ENCODE measurements at places on chromosomes 3 and 15.

DNA sequence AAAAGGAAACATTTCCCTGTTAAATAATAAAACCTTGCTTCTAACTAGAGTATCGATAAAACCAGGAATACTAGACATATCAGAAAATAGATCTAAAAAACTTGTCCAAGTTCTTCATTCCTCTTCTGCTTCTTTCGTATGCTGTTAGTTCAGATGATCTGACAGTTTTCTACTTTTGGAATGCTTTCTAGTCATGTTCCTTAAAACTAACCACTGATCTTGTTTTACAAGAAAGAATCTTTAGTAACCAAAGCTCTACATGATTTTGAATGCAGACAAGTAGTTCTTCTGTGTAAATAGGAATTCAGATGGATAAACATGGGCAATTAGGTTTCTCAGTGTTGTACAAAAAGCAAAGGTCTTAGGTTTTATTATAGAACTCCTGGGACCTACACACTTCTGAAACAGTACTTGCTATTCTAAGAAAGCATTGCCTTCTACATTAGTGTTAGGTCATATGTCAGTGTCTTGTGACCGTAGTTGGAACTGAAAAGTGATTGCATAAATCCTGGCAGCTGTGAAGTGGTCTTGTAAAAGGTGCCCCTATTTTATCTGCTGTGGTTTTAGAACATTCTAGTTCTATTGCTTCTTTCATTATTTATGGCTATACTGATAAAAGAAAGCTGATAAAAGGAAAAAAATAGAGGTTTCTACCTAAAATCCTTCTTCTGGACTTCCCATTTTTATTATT is 40.7 kb downstream of the SNRK start:
- DNase-seq: no peak

DNA sequence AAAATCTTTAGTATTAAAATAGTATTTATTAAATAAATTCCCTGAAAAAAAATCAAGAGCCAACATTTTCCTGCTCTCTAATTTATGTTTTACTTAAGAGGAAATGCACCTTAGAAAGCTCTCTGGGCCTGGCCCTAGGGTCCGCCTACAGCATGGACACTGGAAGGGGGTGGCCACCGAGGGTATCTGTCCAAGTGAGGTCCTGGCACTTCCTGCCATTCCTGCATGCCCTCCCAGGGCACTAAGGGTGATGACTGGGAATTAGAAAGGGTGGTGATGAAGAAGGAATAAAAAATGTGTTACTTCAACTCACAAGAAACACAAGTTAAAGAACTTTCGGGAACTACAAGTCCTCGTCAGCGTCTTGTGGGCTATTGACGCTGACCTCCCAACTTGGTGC is 92.8 kb downstream of the MAGI1 start:
- DNase-seq: no peak

- DNase-seq: no peak
Measured at GRCh38 chr3:40079847-40080240, 229.7 kb upstream of the EIF1B start.

DNA sequence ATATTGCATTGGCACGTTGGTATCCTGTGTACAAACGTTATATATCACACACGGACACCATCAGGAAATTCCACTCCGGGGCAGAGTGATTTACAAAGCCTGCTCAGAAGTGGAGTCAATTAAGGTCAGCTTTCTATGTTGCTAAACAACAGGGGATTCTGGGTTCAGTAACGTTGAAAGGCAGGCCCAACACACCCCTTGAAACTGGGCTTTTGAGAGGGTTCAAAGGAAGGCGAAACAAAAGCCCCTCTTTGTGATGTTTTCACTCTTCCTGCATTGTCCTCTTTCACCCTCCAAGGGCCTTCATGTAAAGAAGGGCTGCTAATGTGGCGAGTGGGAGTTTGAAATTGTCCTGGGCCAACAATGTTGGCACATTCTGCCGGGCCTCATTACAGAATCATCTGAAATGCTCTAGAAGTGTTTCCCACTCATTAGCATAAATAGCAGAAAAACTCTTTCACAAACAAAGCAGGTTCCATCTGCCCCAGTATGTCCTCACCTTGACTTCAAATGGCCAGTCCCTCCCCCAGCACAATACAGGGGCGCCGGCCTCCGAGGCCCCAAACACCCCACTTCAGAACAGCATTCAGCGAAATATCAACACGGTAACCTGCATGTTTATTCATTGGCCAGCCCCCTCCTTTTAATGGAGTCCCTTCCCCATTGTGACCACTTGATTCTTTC is 76.4 kb downstream of the HES1 start:
- DNase-seq: no peak

DNA sequence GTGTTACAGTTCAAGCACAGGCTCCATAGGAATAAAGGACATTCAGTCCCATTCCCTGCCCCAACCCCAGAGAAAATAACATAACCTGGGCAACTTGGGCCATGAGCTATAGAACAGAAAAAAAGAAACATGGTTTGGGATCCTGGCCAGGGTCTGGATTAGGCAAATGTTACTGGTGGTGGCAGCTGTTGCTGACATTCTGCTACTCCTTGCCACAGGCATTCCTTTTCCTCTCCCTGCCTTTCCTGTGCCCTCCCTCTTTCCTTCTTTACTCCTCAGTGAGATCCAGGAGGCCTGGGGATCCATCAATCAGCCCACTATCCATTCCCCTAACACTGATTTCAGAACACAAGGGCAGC is 129.1 kb downstream of the NTRK3 start:
- DNase-seq: no peak

DNA sequence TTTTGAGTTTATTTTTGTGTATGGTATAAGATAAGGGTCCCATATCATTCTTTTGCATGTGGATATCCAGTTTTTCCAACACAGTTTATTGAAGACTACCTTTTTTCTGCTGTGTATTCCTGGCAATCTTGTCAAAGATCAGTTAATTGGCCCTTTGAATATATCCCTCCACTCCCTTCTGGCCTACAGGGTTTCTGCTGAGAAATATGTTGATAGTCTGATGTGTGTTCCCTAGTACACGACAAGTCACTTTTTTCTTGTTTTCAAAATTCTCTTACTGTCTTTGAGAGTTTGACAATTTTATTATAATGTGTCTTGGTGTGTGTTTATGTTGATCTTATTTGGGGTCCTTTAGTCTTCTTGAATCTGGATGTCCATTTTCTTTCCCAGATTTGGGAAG is 129.2 kb downstream of the ISL2 start:
- DNase-seq: no peak

DNA sequence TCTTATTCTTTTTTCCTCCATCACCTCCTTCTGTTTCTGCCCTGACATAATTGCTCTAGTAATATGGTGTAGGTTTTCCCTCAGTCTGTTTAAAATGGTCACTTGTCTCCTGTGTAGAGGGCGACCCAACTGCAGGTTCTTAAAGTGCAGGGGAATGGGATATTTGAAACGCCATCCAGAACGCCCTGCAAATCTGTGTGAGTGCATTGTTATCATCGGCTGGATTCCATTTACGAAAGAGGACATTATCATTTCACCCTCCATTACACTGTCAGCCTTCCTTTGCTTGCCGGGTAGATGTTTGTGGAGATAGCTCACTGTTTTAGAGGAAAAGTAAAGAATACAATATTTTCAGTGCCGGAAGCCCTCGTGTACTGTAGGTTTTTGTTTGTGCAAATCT is 354.0 kb downstream of the LRTM1 start:
- DNase-seq: no peak

DNA sequence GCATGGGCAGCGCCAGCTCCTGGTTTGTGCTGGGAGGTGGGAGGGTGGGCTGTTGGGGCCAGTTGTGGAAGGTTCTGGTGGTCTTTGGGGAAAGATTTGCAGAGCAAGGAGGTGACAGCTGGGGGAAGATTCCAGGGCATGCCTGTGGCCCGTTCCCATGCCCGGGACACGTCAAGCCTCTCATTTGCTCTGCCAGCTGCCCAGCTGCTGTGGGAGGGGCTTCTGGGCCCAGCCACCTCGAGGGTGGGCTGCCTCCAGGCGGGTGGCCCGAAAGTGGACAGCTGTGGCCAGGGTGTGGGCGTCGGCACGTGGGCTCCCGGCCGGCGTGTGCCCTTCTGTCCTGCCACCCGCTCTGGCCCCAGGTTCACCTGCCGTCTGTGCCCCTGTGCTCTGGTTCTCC is 17.2 kb downstream of the PLXNA1 start:
- no peak for DNase-seq

- no peak for DNase-seq
Measured at GRCh38 chr15:75237316-75237982, 20.7 kb upstream of the GOLGA6C start.

DNA sequence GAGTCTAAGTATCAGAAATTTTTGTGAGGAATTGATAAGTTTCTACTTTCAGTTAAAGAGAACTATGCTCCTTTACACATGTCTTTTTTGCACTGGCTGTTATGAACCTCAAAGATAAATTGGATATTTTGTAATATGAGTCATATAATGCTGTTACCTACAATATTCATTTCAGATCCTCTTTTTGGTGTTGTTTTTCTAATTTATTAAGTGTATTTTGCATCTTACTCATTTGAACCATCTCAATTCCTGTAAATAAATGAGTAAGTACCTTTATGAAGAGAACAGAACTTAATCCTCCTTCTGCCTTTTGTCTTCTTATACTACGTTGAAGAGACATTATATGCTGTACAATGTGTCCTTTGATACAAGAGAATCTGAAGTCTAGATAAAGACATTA is 74.4 kb downstream of the ZIC1 start:
- DNase-seq: no peak

- DNase-seq: no peak
Measured at GRCh38 chr3:135784557-135784956, 181.0 kb upstream of the PPP2R3A start.

DNA sequence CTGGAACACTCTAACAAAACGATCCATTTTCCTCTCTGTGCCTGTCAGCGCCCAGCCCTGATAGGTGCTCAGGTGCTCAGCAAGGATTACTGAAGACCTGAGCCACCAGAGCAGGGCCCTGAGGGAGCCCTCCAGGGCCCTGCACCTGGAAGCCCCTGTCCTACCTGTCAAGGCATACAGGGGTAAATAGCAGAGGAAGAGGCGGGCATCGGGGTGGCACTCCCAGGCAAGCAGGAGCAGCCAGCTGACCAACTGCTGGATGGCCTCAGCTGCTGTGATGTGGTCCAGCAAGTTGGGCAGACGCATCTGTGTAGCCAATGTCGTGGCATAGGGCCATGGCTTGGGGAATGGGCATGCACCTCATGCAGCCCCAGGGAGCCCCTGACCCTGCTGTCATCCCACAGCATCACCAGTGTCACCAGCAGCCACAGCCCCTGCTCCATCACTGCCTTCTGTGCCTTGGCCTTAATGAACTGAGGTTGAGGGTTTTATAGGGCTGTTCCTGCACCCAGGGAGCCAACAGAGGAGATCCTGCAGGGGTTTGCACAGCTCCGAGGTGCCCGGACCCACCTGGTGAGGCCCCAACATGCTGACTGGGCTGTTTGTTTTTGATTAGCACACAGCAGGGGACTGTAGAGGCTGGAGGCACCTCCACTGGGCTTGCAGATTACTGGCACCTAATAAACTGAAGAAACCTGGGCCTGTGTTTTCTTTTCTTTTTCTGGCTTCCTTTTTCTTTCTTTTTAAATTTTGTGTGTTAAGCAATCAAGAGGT is 7.9 kb upstream of the WDR6 start:
- no peak for DNase-seq

- no peak for DNase-seq
Measured at GRCh38 chr3:105398437-105398836, 31.7 kb downstream of the ALCAM start.

- DNase-seq: no peak
Measured at GRCh38 chr15:62109437-62109836, 42.7 kb downstream of the C2CD4A start.

DNA sequence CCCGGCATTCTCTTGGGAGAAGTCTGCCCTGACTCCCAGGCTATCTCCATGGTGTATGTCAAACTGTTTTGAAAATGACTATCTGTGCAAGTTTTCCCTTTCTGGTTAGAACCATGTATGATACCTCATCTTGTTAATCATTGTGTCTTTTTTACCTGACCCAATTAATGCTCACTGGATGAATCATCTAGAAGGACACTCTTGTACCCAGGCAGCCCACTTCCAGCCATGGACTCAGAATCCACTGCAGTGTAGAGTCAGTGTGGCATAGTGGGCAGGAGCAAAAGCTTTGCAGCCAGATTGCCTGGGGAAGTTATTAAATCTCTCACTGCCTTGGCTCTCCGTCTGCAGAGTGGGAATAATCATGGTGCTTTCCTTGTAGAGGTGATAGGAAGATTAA is 1.2 kb downstream of the FAM3D start:
- DNase-seq: no peak

- DNase-seq: no peak
Measured at GRCh38 chr3:14605067-14605466, 46.5 kb upstream of the CCDC174 start.

GRCh38 chr15:58438956-58439355 is 7.2 kb downstream of the LIPC start:
- DNase-seq: no peak

DNA sequence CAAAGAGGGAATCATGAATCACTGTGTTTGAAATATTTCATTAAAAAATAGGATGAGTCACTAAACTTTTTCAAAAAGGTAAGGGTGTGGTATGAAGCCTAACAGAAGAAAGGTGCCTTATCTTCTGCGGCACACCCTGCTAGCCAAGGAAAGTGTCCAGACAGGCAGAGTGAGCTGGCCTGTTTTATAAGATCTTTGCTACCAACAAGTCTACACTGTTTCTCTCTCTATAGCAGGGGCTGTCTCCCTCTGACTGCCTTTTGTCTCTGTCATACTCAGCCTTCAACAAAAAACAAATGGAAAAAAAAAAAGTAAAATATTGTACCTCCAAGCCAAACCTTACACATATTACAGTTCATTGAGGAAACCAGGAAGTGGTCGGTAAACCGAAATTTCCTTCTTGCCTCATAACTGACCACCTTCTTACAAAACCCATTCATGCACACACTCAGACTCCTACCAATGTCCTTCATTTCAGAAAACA is 9.1 kb downstream of the ZDHHC3 start:
- DNase-seq: no peak

DNA sequence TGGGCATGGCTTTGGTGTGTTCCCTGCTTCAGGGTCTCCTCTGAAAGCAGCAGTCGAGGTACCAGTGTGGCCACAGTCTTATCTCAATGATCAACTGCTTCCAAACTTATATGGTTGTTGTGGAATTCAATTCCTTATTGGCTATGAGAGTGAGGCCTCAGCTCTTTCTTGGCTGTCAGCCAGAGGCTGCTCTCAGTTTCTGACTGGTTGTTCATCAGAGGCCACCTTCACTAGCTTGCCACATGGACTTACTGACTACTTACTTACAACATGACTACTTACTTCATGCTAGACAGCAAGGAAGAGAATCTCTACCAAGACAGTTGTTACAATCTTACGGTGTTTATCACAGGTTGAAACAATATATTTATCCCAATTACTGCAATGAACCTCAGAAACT is 789.2 kb downstream of the DIPK2A start:
- no peak for DNase-seq

DNA sequence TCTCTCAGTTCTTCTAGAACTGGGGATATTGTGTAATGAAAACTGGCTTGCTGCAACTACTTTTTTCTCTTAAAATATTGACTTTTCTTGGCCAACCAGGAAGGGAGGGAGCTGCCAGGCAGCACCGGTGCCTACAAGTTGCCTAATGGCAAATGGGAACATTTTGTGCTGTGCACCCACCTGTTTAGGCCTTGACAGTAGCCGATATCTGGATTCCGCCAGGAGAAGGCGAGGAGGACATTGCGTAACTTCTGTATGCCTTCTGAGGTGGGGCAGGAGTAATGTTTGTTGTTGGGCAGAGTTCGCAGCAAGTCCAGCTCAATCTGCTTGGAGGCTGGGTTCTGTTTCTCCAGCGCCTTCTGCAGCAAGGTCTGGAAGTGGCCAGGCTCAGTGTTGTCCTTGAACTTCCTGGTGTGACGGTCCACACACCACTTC is 64.9 kb downstream of the TBC1D2B start:
- no peak for DNase-seq
